ENCODE measurements at places on chromosomes 7 and 10. TPM values are rescaled to one million over a fixed set of nuclear protein-coding genes. Genes with fewer than 3 reads are reported as not detected.

Gene STOX1
- not detected for total RNA-seq

Gene TMEM196
- not detected for total RNA-seq

Gene SRPK2
- total RNA-seq: 48.5 TPM

Gene SPDYE9
- total RNA-seq: not detected

Gene SLC29A3
- 1.4 TPM for total RNA-seq

Gene PCGF5
- total RNA-seq: 12.6 TPM

Gene FRMPD2
- total RNA-seq: not detected

Gene MMD2
- not detected for total RNA-seq

Gene DEPP1
- total RNA-seq: 100 TPM

Gene ASZ1
- total RNA-seq: not detected

Gene SORCS1
- total RNA-seq: not detected

Gene LIPF
- total RNA-seq: not detected

Gene CALHM3
- total RNA-seq: not detected

Gene LRRC4
- 1.9 TPM for total RNA-seq

Gene GNAT3
- total RNA-seq: not detected

Gene ARID5B
- 39.2 TPM for total RNA-seq

Gene IFT22
- 23.6 TPM for total RNA-seq

All from bronchial smooth muscle cell (primary cell).